ENCODE measurements at places on chromosomes 1 and 21.

DNA sequence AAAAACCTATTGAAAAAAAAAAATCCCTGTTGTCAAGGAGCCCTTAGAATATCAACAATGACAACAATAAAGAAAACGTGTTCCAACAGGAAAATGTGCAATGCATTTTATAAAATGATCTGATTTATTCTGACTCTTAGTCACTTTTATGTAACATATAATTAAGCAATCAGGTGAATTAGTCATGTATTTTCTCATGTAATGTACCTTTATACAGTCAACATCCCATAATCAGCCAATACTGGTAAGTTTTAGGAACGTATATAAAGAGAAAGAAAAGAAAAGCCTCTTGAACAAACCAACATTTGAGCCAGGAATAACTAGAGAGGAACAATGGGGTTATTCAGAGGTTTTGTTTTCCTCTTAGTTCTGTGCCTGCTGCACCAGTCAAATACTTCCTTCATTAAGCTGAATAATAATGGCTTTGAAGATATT, at the start of gene CLCA4:
Gene CLCA4 (plus strand): TSS at position 292 of the 435 bp plus-strand sequence. CDS start 42 bp downstream, at position 334.
- no peak for DNase-seq

DNA sequence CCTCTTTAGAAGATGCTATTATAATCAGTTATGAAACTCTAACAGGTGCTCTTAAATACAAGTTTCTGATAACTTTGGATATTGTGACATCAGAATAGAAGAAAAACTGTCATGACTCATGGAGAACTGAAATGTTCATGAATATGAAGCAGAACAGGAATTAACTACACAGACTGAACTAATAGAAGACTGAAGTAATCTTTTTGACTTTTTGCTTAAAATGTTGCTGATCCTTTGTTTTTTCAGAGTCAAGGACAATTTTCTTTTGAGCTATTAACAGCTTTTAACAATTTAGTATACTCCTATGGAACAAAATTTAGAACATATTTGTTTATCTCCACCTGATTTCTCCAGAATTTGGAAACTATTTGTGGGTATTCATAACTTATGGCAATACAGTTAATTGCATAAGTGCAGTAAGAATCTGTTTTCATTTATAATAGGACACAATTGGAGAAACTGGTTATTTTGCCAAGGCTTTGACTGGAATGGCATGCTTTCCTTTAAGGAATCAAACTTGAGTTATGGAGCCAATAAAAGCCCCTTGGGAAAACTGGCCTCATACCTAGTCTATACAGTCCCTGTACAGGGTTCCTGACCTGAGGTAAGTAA, 18.7 kb upstream of the PLA2G5 start:
- DNase-seq = no peak

- DNase-seq = no peak
These were observed 17.3 kb downstream of the NOC2L start for GRCh38 chr1:941588-942383.

DNA sequence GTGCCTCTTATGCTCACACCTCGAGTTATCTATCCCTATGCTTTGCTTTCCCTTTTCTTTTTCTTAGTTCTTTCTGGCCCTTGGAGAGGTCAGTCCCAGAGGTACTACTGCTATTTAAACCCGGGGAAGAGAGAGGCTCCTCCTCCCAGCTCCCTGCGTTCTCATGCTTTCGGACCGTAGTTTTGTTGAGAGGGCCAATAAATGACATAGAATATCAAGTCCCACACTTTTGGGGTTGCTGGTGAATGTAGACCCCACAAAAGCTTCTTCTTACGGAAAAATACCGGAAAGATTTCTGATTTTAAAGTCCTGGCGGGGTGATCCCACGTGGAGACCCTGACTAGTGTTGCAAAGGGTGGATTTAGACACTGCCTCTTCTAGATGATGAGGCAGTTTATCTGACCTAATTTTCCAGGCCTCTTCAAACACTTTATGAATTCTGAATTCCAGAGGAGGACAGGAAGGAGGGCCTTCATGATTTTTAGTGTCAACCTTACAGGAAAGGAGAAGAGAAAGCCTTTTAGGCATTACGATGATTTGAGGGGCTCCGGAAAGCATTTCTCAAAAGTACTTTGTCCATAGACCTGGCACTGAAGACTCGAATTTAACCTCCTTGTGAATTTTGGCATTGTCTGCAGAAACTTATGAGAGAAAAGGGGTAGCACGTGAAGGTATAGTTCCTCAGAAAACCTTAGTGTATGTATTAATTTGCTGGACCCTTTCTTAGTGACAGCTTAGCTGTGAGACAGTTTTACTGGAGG, 694 bp downstream of the TMEM167B start:
- no peak for DNase-seq

DNA sequence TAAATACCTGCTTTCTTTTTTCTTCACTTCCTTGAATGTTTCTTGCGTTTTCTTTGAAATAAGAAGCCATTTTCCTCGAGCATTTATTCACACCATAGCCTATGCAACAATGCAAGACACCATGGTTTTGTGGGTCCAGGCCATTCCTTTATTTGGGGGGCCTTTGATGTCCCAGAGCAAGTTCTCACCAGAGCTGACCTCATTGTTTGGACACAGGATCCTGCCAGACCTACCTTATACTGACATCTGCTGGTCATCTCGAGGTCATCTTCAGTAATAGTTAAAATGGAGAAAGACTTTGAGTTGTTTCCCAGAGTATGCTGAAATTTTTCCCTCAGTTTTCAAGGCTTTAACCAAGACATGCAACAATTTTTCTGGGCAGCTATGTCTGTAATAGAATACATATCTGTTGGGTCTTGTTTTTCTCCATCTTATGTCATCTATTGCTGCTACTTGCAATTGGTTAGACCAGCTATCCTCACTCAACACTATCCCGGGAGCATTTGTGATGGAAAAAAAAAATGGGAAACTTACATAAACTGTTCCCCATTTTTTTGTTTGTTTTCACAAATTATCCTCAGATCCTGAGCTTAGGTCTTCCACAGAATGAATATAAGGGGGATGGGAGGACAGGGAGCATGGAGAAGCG, 34.0 kb upstream of the BACE2 start:
- no peak for DNase-seq

DNA sequence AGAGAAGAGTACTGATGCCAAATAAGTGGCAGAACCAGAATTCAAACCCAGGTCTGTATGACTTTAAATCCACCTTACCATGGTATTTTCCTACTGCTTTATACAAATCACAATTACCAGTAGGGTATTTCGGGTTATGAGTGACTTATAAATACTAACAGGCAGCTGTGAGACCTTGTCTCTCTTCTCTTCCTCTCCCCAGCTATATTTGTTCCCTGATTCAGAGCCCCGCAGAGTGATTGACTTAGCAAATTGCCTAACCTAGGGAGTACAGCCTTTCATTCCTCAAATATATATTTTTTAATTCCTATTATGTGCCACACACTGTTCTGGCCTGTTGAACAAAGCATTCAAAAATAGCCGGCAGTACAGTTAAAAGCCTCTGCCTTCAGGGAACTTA, 168.0 kb downstream of the CLEC20A start:
- DNase-seq = no peak

DNA sequence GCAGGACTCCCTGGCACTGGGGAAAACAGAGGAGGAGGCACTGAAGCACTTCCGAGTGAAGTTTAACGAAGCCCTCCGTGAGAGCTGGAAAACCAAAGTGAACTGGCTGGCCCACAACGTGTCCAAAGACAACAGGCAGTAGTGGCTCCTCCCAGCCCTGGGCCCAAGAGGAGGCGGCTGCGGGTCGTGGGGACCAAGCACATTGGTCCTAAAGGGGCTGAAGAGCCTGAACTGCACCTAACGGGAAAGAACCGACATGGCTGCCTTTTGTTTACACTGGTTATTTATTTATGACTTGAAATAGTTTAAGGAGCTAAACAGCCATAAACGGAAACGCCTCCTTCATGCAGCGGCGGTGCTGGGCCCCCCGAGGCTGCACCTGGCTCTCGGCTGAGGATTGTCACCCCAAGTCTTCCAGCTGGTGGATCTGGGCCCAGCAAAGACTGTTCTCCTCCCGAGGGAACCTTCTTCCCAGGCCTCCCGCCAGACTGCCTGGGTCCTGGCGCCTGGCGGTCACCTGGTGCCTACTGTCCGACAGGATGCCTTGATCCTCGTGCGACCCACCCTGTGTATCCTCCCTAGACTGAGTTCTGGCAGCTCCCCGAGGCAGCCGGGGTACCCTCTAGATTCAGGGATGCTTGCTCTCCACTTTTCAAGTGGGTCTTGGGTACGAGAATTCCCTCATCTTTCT, 75.5 kb downstream of the PIK3CD start:
- DNase-seq = no peak

DNA sequence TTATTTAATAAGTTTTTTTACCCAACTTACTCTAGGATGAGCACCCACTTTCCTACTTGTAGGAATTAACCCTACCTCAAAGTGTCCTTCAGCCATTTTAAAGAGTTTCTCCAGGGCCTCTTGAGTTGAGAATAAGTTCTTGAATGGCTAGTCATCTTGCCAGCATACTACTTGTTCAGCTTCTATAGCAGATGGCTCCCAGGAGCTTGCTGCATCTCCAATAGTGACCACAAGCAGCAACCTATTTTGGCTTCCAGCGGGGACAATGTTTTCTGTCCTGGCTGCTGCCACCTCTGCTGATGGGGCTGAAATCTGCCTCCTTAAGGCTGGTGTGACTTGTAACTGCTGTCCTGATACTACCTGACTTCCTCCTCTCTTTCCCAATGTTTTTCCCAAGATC, 20.8 kb upstream of the PIK3R3 start:
- DNase-seq = no peak

GRCh38 chr1:20123722-20124455, 4.6 kb upstream of the PLA2G2D start:
- DNase-seq = no peak

DNA sequence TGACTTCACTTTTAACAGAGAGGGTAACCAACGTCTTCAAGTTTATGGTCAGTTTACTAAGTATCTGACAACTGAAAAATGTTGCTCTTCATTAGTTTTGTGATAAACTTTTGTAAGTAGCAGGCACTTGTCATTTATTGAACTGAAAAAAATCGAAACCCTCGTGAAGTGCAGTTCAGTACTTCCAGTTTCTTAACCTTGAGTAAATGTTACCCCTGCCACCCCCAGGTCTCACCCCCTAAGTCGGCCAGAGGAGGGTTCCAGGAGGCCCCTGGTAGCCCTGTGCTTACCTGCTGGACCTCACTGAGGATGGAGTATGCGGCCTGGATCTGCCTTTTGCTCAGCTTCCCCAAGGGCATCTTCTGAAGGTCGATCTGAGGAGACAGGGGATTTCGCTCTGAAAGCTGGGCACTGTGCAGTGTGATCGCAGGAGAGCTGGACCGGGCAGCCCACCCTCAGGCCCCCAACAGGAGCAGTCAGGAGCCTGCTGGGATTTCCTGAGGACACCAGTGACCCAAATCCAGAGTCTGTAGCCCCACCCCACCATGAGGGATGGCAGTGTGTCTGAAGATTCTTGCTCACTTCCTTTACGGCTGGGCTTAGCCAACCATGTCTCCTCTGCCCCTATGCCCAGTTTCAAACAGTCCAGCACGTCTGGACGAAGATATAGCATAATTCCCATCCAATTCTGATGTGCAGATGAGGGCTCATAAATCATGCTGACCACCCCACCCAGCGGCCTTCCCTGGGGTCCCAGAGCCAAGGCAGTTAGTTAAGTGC, 37.6 kb downstream of the PARP1 start:
- DNase-seq = no peak

- no peak for DNase-seq
These were observed 5.1 kb upstream of the INAVA start for GRCh38 chr1:200889571-200889970.

DNA sequence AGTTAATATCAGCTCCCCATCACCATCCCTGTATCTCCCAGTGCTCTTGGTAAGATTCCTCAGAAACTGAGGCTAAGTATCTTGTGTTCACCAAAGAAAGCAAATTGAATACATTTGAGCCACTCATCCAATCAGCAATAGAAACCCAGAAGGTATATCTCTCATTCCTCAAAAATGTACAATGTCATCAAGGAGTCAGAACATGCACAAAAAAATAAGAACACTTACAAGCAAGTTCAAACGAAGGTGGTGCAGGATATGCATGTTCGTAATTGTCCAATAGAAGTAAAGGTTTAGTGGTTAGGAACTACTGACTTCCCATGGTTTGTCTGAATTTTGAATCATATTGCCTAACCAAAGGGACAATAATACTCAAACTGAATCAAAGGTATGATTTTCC, 24.3 kb downstream of the RXRG start:
- DNase-seq = no peak
